COLO829 (cell line): ENCODE measurements at places on chromosomes 11 and 22.

DNA sequence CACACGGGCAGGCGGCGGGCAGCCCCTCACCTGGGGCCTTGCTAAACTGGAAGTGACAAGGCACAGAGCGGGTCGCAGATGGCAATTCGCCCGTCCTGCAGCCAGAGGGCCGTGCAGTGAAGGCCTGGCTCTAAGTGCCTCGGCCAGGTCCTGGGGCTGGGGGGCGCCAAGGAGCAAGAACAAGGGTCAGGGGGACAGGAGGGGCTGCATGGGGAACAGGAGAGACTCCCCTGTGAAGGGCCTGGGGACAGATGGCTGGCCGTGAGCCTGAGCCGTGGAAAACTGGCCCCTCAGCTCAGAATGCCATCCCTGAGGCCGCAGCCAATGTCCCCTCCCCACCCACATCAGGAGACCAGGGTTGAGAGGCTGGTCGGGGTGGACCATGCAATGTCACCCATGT lies 60.0 kb downstream of the RTL6 start:
- DNase-seq: no peak

DNA sequence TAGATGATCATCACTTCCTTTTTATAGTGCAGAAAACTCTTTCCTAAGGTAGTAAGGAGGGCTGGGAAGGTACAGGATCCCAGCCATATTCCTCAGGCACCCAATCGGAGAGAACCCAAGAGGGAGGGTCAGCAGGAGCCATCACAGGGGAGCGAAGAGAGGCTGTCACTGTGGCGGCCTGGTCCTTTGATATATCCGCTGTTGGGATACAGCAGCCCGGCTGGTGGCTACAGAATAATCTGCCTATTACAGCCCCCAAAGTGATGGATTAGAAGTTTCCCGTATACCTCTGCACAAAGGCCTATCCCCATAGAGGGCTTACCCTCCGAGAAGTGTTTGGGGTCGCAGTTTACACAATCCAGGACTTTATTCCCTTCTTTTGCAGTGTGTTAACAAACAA lies 48.5 kb downstream of the OR4D9 start:
- DNase-seq: no peak

GRCh38 chr11:133530501-133530835 lies 1.8 kb downstream of the OPCML start:
- no peak for DNase-seq

GRCh38 chr22:36384766-36385481 lies 2.8 kb downstream of the MYH9 start:
- DNase-seq: peak; percentile 54

DNA sequence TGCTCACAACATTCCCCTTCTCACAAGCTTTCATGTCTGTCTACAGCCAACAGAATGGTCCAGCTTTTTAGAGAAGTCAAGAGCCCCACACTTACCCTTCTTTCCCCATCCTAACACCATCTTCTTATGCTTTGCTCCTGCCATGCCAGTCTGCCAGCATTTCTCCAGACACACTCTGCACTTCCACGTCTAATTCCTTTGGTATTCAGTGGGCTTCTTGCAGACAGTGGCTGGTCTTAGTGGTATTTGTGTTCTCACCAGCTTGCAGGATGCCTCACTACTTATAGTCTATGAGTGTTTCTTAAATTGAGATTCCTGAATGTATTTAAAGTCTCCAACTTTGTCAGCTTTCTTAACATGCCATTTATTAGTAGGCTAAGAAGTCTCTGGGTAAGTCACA lies 154.4 kb downstream of the BBOX1 start:
- DNase-seq: no peak

DNA sequence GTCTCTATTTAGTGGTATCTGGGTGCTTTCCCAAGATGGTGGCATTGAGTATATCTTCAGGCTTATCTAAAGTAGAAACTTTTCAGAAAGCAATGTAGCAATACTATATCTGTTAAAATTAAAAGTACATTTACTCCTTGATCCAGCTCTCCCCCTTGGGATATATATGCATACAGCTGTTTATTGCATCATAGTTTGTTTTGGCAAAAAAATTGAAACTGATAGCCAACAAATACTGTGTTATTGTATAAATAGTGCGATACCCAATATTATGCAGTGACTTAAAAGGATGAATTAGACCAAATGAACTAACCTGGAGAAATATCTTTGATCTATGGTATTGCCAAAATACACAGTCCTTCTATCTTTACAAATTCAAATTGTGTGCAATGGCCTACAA lies 8.4 kb upstream of the OR10A3 start:
- DNase-seq: no peak

- DNase-seq: no peak
These were observed 20.4 kb upstream of the SCUBE1 start for GRCh38 chr22:43363315-43364168.

GRCh38 chr11:117945047-117945810 lies 16.0 kb upstream of the TMPRSS13 start:
- DNase-seq: no peak

- DNase-seq: no peak
These were observed 41.6 kb upstream of the PRAME start for GRCh38 chr22:22600531-22601261.
